ENCODE measurements at places on chromosomes 3 and 15.

GRCh38 chr15:37876900-37877299 lies 57.5 kb upstream of the TMCO5A start:
- no peak for DNase-seq

GRCh38 chr3:133394561-133395311 lies 5.1 kb upstream of the BFSP2 start:
- DNase-seq, result no peak

GRCh38 chr3:124107104-124107890 lies 115.4 kb upstream of the ROPN1 start:
- DNase-seq, result no peak

DNA sequence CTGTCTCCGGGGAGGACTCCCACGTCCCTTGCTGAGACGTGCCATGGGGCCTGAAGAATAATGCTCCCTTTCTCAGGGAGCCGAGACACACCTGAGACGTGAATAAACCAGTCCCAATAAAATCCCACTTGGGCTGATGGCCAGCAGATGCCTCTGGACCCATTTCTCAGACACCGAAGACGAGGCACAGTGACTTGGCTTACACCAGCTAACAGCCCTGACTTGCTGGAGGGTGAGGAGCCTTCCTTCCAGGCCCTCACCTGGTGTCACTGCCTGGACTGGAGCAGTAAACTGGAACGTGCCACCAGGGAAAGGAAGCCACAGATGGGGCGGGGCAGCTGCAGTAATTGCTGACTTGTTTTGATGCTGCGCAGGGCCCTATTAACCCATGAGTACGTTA lies 189.7 kb downstream of the PDZRN3 start:
- DNase-seq, result no peak

- no peak for DNase-seq
Observed at GRCh38 chr15:62781081-62781497, 261.5 kb upstream of the TPM1 start.

DNA sequence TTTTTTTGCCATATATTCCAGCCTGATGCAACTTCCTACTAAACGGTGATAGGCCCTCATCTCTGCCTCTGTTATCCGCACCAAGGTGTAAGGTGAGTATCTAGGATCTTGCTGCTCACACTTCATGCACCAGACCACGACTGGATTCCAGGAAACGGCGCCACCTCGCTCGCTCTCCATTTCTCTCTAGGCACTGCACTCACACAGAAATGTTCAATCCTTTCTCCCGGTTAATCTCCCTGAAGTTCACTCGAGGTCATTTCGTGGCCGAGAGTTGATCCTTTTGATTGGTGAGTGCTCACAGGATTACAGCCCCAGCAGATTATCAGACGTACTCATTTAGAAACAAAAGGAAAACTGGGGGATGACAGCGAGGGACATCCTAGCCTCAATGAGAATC lies 28.1 kb downstream of the MCF2L2 start:
- DNase-seq, result no peak

DNA sequence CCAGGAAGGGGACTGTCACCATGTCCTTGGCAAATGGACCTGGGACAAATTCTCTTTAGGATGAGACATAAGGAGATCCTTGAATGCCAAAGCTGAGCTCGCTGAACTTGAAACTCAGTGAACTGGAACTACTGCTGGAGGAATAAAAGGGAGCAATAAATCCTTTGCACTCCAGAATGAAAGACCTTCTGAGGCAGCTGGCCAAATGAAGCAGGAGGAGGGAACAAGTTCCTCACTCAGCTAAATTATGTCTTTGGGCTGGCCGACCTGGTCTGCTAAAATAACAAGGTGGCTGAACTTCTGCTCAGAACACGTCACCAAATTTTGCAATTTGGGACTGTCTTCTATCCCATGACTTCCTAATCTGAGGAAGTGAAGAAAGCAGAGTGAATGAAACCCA lies 314.7 kb downstream of the LPP start:
- DNase-seq, result no peak

DNA sequence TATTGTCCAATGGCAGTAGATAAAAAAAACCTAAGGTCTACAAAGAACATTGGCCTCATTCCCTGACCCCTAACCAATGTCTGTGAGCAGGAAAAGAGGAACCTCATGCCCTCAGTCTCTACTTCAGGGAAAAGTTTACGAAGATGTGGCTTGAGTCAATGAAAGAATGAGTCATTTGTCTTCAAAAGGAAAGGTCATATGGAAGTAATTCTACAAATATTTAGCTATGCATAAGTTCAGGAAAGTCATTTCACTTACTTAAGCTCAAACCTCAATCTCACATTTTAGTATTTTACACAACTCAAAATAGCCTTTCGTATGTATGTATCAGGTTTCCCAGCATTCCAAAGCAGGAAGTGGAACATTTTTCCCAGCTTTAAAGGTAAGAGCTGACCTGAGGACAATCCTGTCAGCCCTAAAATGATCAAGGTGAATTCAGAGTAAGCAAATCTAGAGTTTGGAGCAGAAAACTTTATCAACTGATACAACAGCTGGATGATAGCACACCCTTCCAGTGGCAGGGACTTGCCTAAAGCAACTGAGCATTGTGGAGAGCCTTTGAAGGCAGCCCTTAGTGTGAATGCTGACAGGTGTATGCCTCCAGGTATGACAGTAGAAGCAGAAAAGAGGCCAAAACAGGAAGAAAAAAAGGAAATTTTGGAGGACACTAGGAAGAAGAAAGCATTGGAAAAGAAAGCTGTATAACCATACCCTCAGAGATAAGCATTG lies 53.9 kb upstream of the ACKR4 start:
- no peak for DNase-seq

Measured in caudate nucleus (tissue), 63 donors.